Esophagus mucosa (tissue), 1 donor: ENCODE measurements at places on chromosomes 3 and 15.

DNA sequence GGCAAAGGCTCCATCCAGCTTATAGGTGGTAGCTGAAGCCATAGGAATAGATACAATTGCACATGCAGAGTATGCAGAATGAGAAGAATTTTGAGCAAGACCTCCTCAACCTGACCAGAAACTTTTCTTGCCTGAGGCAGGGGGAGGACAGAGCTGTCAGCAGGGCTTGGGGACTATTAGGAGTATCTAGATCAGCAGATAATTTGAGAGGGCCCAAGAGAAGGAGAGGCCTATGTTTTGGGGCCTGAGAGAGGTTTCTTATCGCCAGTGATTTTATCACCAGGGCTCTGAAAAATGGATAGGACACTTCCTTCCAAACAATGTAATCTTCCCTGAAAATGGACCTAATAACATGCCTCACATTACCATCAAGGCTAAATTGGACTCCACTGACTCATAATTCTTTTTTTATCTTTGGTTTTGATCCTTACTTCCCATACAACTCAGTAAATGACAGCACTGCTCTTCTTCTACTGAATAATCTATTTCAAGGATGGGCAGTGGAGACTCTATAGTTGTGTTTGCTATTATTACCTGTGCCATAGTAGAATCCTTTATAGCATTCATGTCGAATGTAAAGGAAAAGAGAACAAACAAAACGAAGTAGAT is 15.8 kb upstream of the RAMAC start:
- ATAC-seq = no peak

DNA sequence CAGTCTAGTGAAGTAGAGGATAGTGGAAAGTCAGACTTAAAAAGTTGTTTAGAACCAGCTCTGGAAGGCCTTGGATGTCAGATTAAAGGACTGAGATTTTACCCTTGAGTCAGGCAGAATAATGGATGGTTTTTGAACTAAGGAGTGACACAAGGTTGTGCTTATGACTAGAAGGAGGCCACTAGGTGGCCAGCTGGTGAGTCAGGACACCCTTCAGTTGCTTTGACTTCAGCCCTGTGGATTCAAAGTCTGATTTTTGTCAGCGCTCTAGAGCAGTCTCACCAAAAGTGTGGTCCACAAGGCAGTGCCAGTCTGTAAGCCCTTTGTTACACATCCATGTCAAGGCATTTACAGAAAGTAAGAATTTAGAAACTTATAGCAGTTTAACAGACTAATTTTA is 3.8 kb upstream of the GABPB1 start:
- no peak for ATAC-seq

DNA sequence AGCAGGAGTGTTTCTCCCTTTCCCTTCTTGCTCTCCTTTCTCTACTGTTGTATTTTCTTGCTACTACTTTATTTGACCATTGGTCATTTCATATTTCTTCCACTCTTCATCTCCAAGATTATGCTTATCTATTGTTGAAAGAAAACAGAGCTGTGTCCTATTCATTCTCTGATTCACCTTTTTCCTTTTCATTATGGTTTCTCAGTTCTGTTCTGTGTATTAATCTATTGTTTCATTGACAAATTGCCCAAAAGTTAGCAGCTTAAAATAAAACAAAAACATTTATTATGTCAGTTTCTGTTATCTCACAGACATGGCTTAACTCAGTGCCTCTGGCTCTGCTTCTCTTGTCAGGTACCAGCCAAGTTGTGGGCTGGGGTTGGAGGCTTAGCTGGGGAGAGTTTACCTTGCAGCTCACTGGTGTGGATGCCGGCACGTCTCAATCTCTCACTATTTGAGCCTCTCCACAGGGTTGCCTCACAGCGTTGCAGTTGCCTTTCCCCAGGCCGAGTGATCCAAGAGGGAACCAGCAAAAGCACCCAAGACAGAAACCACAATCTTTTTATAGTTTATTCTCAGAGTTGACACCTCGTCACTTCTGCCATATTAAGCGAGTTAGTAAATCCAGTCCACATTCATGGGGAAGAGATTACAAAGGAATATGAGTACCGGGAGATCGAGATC is 36.9 kb upstream of the FILIP1L start:
- no peak for ATAC-seq

GRCh38 chr3:162236949-162237348 is 740.3 kb downstream of the OTOL1 start:
- no peak for ATAC-seq

DNA sequence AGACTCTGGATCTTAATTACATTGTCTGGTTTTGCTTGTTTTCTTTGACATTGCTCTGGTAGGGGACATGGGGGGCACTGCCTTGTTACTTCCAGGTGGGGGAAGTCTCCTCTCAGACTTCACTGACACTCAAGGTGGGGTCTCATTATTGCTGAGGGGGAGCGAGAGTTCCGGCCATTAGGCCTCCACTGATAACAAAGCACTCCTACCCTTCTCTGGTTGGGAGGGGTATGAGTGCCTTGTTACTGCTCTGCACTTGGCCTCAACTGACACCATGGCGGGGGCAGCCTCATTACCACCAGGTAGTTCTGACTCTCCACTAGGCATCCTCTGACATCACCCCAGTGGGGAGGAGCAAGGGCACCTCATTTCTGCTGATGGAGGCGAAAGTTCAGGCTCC is 25.7 kb downstream of the SH3GL3 start:
- ATAC-seq = no peak

DNA sequence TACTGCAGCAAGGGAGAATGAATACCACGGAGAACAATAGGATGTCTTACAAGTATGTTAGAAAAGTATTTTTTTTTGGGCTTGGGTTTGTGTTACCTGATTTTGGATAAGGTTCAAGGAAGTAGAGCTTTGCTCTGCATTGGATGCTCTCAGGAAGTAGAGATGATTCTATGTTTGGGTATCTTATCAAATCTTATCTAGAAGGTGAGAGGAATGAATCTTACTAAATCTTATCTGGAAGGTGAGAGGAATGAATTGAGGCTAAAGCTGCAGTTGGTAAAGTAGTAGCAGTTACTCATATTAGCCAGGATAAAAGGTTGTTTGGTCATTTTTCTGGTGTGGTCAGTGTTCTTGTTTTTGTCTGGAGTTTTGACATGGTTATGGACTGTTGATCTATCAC is 17.4 kb downstream of the TFG start:
- no peak for ATAC-seq

DNA sequence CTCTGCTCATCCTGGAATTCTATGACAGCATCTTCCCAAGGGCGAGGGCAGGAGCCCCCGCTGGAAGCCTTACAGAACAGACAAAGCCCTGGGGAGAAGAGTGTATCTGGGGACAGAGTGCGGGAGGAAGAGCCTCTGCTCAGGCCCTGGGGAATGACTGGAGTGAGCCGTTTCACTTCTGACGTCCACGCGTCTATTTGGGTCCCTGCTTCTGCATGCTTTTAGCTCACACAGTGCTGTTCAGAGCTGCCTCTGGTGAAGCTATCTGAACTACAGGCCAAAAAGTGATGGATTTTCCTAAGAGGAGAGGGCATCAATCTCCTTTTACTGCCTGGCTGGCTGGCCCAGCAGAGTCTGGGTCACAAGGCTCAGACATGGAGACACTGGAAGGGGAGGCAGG is 311.8 kb downstream of the NTRK3 start:
- ATAC-seq = no peak

DNA sequence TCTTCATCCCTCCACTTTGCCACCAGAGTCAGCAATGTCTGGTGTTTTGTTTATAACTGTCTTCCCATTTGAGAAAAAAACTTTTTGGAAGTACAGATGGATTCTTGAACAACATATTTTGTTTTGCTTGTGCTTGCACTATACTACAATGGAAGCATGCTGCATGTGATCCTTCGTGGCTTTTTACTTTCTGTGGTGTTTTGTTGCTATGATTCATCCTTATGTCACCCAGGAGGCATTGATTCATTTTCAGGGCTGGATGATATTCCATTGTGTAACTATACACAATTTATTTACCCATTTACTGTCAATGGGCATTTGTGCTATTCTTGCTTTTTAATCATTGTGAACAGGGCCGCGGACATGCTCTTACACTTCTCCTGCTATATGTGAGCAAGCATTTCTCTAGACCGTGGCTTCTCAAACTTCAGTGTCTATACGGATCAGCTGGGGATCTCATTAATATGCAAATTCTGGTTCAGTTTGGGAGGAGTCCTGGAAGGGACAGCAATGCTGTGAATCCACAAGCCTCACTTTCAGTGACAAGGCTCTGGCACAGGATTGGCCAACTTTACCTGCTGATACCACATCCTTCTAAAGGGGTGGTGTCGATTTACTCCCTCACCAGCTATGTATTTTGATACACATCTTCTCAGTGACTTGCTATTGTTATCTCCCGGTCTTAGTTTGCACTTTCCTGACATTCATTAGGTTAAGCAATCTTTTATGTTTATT is 65.9 kb downstream of the POLR2M start:
- peak; percentile 62 for ATAC-seq

DNA sequence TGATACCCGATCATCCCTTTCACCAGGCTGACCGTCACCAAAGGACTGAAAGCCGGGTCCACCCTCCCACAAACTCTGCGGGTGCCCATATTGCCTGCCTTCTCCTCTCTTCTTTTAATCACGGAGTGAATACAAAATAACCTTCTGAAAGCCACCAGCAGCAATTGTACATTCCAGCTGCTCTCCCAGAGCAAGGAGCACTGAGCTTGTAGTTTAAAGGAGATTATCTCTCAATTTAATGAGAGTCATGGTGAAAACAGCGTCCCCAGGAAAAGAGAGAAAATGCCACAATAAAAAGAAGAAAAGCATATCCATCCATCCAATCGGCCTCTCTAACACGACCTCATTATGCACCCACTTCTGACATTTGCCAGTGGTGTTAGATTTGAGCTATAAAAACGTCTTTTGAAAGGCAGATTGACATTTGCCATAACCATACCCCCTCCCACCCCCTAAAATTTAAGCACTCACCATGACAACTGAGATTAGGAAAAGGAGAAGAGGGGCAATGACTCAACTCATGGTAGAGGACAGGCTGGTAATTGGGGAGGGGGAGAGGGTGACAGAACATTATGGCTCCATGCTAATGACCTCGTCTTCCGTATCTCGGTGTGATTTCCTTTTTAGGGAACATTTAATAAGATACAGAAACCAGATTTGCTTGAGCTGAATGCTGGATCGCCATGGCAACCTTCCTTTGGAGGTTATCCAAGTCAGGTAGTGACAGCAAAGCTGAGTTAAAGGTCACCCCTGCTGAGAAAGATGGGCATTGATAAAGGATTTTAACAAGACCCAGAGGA is 106.2 kb downstream of the ST8SIA2 start:
- no peak for ATAC-seq

DNA sequence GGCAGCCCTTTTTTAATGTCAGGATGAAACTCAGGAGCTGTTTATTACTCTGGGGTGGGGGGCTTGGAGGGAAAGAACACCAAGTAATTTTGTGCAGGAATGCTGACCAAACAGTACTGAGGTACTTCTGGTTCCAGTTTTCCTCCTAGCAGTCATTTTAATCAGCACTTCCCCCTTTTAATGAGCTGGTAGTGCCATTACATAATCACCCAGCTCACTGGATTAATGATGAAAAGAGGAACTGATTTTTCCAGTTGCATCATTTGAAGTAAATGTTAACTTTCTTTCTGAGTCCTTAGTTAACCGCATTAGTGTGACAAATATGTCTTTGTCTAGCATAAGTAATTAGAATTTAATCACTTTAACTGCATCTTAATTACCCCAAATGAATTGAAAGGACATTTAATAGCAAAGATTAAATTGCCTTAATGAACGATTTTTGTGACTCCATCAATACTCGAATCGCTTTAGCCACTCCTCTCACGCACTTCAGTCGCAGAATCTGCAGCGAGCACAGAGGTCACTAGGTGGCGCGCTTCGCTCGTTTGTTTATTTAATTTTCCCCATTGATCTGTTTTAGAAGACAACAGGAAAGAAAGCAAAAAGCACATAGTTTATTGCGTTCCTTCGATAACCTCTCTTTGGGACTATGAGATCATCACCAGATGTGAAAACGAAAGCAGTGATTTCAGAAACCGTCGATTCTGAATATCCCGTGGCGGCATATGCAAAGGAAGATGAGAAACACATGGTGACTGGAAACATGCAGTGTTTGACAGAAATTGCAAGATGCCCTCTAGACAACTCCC is 9.8 kb downstream of the ONECUT1 start:
- ATAC-seq = peak; percentile 51

DNA sequence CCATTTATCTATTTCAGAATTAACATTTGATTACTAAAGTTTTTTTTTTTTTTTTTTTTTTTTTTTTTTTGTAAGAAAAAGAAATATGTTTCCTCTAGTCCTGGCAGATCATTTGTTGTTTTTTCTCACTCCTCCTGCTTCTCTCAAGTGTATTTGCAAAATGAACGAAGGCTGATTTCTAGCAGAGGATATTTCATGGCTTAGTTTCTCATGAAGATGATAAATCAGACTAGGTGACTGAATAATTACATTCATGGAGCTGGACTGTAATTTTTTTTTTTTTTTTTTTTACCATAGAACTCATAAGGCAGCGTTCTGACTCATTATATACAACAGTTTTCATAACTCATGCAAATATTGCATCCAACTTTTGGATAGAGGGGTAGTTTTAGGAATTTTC is 332.5 kb upstream of the SEMA6D start:
- ATAC-seq = no peak

DNA sequence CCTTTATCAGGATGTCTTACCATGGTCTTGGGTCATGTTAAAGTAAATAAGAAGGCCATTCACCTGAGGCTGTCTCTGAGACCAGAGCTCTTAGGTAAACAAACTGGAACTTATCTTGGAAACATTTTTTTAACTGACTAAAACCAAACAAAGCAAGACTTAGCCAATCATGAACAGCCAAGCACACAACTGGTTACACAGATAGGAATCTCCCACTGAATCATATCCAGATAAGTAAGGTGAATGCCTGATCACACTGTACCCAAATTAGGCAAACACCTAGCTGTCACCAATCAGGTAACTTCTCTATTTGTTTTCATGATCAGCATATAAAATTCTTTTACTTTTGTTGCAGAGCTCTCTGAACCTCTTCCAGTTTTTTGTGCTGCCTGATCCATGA is 205.4 kb downstream of the CNTN3 start:
- ATAC-seq = no peak

DNA sequence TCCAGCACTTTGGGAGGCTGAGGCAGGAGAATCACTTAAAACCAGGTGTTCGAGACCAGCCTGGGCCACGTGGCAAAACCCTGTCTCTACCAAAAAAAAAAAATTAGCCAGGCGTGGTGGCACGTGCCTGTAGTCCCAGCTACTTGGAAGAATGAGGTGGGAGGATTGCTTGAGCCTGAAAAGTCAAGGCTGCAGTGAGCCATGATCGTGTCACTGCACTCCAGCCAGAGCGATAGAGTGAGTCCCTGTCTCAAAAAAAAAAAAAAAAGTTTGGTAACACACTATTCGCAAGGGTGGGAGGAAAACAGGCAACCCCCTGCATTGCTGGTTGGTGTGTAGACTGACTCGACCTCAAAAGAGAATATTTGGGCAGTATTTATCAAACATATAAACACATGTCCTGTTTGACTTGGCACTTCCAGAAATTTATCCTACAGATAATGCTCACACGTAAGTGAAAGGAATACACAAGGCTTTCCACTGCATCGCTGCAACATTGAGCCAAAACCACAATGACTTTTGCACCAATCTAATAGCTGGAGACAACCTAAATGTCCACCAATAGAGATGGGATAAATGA is 3.1 kb upstream of the ANPEP start:
- no peak for ATAC-seq

GRCh38 chr15:100831467-100831866 is 48.2 kb upstream of the ALDH1A3 start:
- ATAC-seq = no peak
